Activated naive CD4-positive, alpha-beta T cell treated with anti-CD3 and anti-CD28 coated beads, Interleukin-2, amount 50 U/mL, for 72 hours (primary cell): ENCODE measurements at places on chromosomes 13 and 19. TPM values are rescaled to one million over a fixed set of nuclear protein-coding genes. Genes with fewer than 3 reads are reported as not detected.

CD22 gene
- total RNA-seq, result 7.0 TPM

JUND gene
- total RNA-seq, result 255 TPM

ZNF490 gene
- total RNA-seq, result 5.2 TPM

ZNF415 gene
- total RNA-seq, result 1.6 TPM

KBTBD7 gene
- total RNA-seq, result 4.6 TPM
